ENCODE measurements at places on chromosomes 1 and 21. TPM values are rescaled to one million over a fixed set of nuclear protein-coding genes. Genes with fewer than 3 reads are reported as not detected.

HES3 gene
- total RNA-seq: not detected

DNA sequence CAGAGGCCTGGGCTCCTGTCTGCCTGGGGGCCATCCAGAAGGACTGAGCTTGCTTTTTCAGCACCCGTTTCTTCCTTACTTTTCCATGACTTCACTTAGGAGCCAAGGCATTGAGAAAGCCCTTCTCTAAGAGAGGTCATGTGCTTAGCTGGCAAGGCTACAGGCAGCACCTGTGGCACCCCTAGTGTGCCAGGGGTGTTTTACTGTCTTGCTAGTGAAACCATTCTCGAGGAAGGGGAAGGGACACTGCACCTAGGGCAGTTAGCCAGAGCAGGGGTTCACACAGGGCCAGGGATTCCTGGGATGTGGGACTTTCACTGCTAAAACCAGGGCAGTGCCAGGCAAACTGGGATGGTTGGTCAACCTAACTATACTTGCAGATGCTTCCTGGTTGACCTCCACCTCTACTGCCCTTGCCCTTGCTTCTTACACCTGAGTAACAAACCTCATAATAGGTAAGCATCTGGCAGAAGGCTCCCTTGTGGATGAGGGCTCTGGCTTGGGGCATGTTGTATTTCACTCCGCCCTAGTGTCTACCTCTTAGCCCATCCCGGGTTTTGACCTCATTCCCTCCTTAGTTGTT is 69.2 kb downstream of the NOS1AP start:
- H3K27me3 ChIP-seq: peaks cover 4% of the 10 kb centered on the region
- H3K4me1 ChIP-seq: no peaks in the 10 kb centered on the region
- no peak overlapping the region for H3K27ac ChIP-seq
- no peak for DNase-seq
- H3K4me3 ChIP-seq: no peak overlapping the region

GRCh38 chr1:25834894-25835293 is 15.1 kb downstream of the MTFR1L start:
- peaks cover 42% of the 10 kb centered on the region for H3K36me3 ChIP-seq
- no peak overlapping the region for H3K27ac ChIP-seq
- no peaks in the 10 kb centered on the region for H3K27me3 ChIP-seq

- H3K27ac ChIP-seq: no peak overlapping the region
- H3K4me1 ChIP-seq: no peaks in the 10 kb centered on the region
- H3K4me3 ChIP-seq: no peak overlapping the region
- no peak for DNase-seq
- H3K36me3 ChIP-seq: no peaks in the 10 kb centered on the region
Observed at GRCh38 chr1:115012006-115012405, 17.6 kb upstream of the TSHB start.

DNA sequence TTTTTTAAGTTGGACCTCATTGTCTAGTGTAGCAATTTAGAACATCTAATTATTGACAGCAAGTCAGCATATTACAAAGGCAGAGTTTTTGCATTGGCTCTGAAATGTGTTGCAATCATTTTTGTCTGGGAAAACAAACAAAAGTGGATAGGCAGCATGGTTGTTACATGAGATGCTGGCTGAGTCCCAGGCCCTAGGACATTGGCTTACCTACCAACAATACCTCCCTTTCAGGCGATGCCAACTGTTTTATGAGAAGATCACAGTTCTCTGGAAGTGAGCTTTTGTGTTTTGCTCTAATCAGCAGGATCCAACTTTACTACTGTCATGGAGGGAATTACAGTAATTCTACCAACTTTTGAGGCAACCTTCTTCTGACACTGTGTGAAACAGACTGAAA is 71.5 kb upstream of the CXADR start:
- no peaks in the 10 kb centered on the region for H3K36me3 ChIP-seq
- no peak overlapping the region for H3K4me3 ChIP-seq
- DNase-seq: no peak

DNA sequence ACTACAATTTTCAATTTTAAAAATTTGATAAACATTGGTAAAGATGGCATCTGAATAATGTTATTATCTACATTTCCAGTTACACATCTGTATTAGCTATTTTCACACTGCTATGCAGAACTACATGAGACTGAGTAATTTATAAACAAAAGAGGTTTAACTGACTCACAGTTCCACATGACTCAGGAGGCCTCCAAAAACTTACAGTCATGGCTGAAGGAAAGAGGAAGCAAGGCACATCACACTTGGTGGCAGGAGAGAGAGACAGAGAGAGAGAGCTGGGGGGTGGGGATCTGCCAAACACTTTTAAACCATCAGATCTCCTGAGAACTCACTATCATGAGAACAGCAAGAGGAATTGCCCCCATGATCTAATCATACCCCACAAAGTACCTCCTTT is 850.0 kb downstream of the LTN1 start:
- H3K4me1 ChIP-seq: no peaks in the 10 kb centered on the region
- no peak overlapping the region for H3K27ac ChIP-seq
- DNase-seq: no peak
- no peaks in the 10 kb centered on the region for H3K27me3 ChIP-seq
- H3K36me3 ChIP-seq: no peaks in the 10 kb centered on the region
- H3K4me3 ChIP-seq: no peak overlapping the region

- no peak overlapping the region for H3K4me3 ChIP-seq
- DNase-seq: no peak
- H3K27me3 ChIP-seq: no peaks in the 10 kb centered on the region
- peaks cover 29% of the 10 kb centered on the region for H3K36me3 ChIP-seq
- peaks cover 26% of the 10 kb centered on the region for H3K4me1 ChIP-seq
Observed at GRCh38 chr1:54047384-54048305, 5.4 kb downstream of the TMEM59 start.

GRCh38 chr1:32724678-32725614 is 22.4 kb upstream of the SYNC start:
- H3K4me3 ChIP-seq: no peak overlapping the region
- H3K4me1 ChIP-seq: peaks cover 7% of the 10 kb centered on the region
- H3K27me3 ChIP-seq: no peaks in the 10 kb centered on the region
- no peak overlapping the region for H3K27ac ChIP-seq
- no peaks in the 10 kb centered on the region for H3K36me3 ChIP-seq

- H3K36me3 ChIP-seq: no peaks in the 10 kb centered on the region
- no peak overlapping the region for H3K27ac ChIP-seq
- no peaks in the 10 kb centered on the region for H3K4me1 ChIP-seq
- no peak for DNase-seq
- H3K4me3 ChIP-seq: no peak overlapping the region
Observed at GRCh38 chr1:5756434-5757186, 235.6 kb downstream of the NPHP4 start.

- H3K27ac ChIP-seq: no peak overlapping the region
- H3K4me1 ChIP-seq: peaks cover 11% of the 10 kb centered on the region
- H3K36me3 ChIP-seq: no peaks in the 10 kb centered on the region
- no peak for DNase-seq
- no peaks in the 10 kb centered on the region for H3K27me3 ChIP-seq
- H3K4me3 ChIP-seq: peak overlapping the region; percentile 71
Observed at GRCh38 chr21:39444421-39445180, 977 bp downstream of the LCA5L start.
